Stimulated activated CD4-positive, alpha-beta T cell treated with anti-CD3 and anti-CD28 coated beads, Interleukin-1b, Interleukin-23, amount 100 ng/mL, for 24 hours (primary cell): ENCODE measurements at places on chromosomes 6 and 20.

GRCh38 chr20:53844259-53844658, 226.1 kb downstream of the BCAS1 start:
- no peak for DNase-seq

- no peak for DNase-seq
Measured at GRCh38 chr6:811831-812230, 118.9 kb upstream of the EXOC2 start.

DNA sequence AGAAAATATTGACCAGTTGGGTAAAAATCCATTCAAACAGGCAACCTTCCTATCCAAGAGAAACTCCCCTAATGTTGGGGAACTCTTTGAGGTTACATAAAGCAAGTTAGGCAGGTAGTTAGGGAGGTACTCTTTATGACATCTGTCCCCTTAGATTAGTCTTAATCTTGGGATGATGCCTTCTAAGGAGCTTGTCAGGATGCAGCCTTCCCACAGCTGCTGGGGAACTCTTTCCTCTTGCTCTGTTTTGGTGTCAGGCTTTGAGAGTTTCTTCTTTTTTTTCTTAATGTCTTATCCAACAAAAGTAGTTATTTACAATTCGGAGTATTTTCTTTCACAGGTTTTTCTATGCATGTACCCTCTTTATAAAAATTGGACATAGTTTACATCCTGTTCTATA, 194.8 kb downstream of the CDKAL1 start:
- no peak for DNase-seq

- no peak for DNase-seq
Measured at GRCh38 chr6:113095841-113096240, 748.7 kb downstream of the RFPL4B start.

- DNase-seq: no peak
Measured at GRCh38 chr6:5080574-5080973, 4.6 kb upstream of the PPP1R3G start.

DNA sequence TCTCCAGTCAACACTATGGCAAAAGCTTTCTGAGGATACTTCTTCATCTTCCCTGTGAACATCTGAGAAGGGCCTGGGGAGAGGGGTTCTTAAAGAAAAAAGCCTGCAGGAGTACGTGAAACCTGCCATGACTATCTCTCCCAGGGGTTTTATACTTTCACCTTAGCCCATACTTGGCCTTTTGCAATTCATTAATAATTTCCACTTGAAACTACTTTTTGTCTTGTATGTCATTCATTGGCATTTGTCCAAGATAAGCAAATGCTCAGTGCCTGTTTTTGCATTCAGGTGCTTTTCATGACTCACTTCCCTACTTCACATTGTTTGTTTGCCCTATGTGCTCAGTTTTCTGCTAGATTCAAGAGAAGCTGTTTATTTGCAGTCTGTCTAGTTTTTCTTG, 580.3 kb upstream of the GJE1 start:
- no peak for DNase-seq

- DNase-seq: no peak
Measured at GRCh38 chr6:140923048-140923447, 1209.7 kb upstream of the GJE1 start.

DNA sequence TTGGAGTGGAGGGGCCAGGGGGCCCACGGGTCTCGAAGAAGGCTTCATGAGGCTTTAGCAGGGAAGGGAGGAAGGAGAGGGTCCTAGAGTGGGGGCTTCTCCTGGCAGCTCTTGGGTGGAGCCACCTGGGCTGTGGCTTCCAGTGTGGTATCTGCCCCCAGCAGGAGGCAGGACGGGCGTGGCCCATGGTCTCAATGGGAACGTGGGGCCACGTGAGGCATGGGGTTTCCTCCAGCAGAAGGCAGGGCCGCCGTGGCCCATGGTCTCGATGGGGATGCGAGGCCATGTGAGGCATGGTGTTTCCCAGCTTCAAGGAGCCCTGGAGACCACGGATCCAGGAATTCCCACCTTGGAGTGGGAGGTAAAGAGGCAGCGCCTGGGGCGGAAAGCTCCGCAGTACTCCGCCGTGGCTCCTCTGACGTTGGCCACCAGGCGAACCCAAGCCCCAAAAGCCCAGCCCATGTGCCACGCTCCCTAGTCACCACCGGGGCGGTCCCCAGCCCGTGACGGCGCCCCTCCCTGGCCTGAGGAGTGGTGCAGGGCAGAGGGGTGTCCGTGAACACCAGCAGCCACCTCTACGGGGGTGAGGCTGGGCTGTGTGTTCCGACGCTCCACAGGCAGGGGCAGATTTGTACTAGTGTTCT, 62.0 kb upstream of the GATA5 start:
- DNase-seq: no peak

DNA sequence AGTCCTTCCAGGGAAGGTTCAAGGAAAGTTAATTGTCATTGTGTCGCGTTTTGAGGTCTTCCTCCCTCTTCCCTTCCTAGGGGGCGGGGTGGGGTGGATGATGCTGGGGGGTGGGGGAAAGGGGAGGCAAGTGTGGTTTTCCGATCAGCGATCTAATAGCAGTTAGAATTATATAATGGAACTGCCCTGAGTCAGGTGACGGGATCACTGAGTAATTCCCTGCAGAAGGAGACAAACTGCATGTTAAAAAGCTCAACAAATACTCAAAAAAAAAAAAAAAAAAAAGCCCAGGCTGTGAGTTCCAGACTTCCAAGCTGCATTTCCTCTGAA, 240.4 kb downstream of the PHACTR1 start:
- no peak for DNase-seq

DNA sequence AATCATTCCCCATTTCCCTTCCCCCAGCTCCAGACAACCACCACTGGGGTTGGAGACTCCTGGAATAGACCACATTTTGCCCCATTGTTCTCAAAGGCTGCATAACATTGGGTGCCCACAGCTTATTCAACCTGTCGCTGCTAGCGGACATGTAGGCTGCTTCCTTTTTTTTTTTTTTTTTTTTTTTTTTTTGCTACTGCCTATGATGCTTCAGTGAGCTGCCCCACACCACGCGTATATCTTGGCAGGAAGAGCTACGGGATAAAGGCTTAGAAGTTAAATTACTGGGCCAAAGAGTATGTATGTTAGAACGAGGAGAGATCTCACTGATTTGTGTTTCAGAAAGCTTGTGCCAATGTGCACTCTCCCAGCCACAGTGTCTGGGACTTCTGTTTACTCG, 7.0 kb downstream of the LBP start:
- no peak for DNase-seq

DNA sequence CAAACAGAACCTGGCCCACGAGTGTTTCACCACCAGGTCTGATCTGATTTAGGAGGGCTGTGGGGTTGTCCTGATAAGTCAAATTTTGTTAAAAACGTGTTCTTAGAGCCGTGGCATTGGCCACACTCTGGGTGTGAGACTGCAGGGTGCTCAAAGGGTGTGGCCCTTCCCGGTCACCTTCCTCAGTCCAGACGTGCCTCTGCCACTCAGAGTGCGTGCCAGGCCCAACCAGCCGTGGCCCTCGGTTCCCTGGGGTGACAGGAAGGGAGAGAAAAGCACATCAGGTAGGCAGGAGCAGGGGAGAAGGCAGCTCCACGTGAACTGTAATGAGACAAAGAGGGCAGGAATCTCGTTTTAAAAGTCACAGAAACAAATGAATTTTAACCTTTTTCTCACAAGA, 115.4 kb downstream of the FAM120B start:
- no peak for DNase-seq

DNA sequence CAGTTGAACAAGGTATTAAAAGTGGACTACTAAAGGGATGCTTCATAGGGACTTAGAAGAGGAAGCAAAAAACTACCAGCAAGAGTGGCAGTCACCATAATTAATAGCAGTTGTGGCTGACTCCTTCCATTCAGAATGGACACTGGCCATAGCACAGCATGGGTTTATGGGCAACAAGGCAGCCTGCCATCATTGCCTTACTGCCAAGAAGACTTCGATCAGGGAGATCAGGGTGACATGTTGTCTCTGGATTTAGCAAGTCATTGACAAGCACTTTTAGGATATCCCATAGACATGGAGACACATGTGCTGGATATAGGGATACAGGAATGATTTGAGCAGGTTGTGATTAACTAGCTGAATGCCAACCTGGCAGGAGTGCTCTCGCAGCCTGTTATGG, 35.3 kb upstream of the RIPOR2 start:
- no peak for DNase-seq

DNA sequence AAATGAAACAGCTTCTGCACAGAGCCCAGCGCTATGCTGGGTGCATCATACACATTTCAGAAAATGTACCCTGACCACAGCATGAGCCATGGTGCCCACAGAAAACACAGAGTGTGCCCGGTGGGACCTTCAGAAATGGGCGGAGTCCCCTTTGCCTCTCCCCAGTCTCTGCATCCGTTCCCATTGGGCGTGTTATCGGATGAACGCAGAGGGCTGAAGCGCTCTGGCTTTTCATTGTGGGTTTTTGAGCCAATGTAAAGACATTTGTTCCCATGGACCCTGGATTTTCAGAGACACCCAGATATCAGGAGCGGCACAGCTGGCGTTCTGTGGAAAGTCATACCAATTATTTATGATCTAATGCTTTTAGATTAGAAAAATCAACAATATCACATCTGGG, 99.8 kb downstream of the DACT2 start:
- DNase-seq: no peak

DNA sequence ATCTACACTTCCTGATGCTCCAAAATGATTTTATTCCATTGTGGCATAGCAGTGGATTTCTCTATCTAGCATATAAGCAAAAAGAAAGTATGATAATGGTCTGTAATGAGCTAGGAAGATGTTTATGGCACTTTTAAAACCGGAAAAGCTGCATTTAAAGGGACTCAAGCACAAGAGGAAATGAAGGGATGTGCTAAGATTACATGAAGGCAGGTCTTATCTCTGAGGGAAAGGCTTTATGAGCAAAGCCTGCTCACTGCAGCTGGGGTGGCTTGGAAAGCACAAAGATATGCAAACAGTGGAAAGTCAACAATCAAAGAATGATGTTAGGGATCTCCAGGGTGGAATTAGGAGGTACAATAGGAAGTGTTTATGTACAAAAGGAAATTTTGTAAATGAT, 138.2 kb downstream of the TENT5A start:
- DNase-seq: no peak

DNA sequence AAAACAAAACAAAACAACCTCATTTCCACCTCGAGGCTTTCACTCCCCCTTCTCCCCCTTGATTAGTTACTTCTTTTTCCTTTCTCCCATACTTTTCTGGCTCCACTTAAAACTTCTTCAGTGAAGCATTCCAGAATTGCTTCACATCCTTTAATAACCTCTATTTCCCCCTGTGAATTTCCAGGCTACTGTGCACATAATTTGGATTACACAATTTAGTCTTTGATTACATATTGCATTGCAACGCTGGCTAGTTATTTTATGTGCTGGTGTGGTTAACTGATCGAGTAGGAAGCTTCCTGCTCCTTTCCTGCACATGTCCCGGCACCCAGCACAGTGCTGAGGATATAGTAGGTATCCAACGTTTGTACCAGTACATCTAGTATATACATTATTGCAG, 28.1 kb upstream of the EEF1E1 start:
- no peak for DNase-seq

GRCh38 chr6:13560651-13561044, 13.8 kb upstream of the SIRT5 start:
- no peak for DNase-seq
